ENCODE measurements at places on chromosomes 1 and 21.

DNA sequence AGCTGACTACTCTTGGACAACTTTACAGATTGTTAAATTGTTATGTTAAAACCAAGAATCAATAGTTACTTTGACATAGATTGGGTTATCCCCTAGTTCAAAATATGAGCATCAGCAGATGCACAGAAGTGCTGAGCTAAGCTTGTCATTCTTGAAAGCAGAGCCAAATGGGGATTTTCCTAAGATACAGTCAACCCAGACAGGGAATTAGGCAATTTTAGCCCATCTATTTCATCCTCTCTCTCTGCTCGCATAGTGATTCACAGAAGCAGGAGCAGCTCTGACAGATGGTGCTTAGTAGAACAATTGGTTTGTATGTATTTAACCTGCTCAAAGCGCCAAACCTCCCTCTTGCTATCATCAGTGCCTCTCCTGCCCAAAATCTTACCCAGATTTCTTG, 27.9 kb upstream of the PRRC2C start:
- DNase-seq = peak; percentile 56

DNA sequence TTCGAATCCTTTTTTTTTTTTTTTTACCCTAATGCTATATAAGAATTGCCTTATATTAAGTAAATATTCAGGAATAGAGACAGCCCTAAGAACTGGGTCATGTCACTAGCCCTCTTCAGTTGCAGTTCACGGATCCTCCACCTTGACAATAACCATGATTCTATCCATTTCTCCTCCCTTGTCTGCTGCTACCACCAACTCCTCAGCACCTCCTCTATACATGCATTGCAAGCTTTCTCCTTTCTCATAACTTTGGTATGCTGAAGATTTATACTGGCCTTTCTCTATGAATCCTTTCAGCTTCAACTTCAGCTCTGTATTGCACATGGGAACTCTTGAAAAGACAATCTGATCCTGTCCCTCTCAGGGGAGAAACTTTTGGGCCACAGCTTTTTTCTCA, 14.3 kb upstream of the DR1 start:
- no peak for DNase-seq

- no peak for DNase-seq
Observed at GRCh38 chr1:206502403-206502802, 4.9 kb upstream of the RASSF5 start.

DNA sequence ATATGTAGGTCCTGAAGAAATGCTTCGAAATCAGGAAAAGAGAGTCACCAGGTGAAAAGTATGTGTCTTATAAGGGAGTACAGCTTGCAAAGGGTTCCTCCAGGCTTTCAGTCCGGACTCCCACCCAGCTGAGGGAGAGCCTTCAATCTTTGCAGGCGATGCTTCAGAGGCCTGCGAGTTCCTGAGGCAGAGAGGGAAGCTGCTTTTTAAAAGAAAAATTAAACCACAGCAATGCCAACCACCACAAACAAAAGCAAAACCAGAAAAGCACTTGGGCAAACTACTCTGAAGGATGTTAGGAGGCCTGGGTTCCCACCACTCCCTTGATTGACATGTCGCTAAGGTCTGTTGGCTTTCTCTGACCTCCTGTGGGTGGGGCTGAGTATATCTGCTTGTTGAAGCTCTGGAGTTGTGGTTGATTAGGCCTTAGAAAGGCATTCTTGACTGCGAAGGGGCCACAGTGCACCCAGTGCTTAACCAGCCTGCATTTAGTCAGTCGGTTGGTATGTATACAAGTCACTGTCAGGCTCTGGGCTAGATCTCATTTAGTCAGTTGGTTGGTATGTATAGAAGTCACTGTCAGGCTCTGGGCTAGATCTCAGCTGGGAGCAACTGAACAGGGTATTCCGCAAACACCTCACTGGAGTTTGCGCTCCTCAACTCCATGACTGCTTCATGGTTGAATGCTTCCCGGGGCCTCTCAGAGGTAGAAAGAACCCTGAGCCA, 1.2 kb downstream of the NIPAL3 start:
- peak; percentile 90 for DNase-seq

- no peak for DNase-seq
Observed at GRCh38 chr1:22320587-22321344, 130.9 kb upstream of the ZBTB40 start.

DNA sequence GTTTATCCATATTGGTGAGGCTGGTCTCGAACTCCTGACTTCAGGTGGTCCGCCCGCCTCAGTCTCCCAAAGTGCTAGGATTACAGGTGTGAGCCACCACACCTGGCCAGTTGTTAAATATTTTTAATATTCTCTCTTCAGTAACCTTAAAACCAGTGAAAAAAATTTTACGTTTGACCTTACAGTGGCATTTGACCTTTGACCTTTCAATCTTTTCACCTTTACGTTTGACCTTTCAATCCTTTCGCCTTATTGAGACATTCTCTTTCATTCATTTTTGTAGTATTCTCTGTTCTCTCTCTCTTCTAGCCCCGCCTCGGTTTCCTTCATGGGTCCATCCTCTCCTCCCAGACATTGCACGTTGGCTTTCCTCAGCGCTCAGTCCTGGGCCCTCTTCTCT, 277.9 kb downstream of the DNM3 start:
- no peak for DNase-seq

DNA sequence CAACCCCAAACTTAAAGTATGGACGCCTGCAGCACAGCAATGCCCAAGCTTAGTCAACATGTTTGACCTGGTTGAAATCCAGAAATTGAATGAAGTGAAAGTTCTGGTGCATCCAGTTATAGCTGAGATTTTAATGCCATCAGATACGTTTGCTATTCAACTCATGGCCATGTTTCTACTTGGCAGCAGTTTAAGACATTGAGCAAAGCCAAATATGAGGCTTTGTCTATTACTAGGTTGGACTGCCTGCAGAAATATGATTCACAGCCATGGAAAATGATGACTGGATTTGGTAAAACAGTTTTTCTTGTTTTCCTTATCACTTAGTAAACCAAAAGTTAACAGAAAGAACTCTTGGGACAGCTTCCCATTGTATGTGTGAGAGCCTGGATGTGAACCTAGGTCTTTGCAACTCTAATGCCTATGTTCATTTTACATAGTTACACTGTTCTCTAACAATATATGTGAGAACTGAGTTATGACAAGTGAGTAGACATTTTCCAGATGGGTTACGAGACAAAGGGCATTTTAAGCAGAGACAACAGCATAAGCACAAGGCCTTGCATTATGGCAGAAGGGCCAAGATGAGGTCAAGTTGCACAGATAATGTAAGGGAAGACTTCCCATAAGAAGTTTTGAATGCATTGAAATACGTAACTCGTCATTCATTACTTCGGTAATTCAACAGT, 32.4 kb upstream of the MYSM1 start:
- no peak for DNase-seq

GRCh38 chr1:32104127-32104526, 3.7 kb upstream of the KPNA6 start:
- no peak for DNase-seq

GRCh38 chr21:26563856-26564503, 9.1 kb downstream of the CYYR1 start:
- DNase-seq = no peak

DNA sequence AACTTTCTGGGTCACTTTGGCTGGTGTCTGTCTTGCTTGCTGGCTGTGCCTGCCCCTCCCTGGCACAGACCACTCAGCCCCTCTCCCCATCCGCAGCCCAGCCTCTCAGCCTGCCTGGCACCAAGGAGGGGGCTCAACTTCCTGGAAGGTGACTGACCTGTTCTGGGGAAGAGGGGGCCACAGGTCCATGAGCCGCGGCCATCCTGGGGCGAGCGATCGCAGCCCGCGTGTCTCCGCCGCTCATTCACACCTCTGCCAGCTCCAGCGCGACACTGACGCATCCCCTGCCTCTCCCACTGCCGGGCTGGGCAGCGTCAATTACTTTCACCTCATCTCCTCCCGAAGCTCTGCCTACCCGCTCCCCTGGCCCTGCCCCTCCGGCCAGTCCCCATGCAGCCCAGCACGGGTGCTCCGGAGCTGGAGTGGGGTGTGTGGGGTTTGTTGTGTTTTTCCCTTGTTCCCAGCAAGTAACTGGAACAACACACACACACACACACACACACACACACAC, 14.3 kb downstream of the SLC6A9 start:
- no peak for DNase-seq

- no peak for DNase-seq
Observed at GRCh38 chr1:7127322-7128075, 342.2 kb downstream of the CAMTA1 start.

DNA sequence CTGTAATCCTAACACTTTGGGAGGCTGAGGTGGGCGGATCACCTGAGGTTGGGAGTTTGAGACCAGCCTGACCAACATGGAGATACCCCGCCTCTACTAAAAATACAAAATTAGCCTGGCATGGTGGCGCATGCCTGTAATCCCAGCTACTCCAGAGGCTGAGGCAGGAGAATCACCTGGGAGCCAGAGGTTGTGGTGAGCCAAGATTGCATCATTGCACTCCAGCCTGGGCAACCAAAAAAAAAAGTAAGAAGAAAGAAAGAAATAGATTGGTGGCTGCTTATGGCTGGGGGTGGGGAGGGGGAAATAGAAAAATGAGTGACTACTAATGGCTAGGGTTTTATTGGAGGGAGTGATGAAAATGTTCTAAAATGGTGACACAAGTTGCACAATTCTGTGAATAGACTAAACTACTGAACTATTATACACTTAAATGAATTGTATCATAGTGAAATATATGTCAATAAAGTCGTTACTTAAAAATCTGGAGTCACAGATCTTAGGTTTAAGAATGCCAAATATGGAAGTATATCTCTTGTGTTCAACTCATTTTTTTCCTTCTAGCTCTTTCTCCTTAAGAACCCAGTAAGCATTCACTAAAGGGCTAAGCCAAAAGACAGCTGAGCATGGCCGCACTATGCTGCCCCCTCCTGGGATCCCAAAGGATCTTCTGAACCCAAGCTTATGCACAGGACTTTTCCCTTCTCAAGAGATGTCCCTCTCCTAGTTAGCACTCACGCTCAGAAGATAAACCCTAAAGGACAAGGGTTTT, 3.2 kb upstream of the NPL start:
- DNase-seq = no peak

DNA sequence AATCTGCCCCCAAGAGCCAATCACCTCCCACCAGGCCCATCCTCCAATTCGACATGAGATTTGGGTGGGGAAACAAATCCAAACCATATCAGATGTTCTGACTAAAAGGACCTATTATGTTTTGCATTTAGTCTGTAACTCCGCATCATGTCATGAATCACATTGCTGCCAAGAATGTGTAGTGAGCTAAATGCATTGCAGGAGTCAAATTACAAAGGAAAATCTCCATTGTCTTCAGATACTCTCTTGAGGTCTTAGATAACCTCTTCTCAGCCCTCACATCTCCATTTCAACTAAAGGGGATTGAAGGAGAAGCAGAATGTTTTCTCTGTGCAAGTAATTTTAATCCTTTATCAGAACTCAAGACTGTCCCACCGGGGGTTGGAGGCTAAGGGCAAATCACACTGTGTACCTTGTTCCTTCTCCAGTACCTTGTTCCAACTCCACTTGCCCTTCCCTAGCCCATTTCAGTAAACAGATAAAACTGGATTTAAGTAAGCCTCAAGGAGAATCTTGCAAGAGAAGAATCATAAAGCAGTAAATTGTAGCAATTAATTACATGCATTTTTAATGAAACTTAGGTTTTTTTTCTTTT, 34.1 kb downstream of the EXTL2 start:
- no peak for DNase-seq

DNA sequence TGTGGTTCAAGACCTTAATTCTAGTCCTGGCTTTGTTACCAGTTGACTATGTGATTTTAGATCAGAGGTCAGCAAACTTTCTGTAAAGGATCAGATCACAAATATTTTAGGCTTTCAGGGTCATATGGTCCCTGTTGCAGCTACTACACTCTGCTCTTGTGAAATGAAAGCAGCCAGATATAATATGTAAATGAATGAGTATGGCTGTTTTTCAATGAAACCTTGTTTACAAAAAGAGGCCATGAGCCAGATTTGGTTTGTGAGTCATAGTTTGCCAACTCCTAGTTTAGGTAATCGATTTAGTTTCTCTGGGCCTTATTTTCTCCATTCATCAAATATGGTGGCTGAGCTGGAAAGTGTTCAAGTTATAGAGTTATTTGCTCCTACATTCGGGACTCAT, 346.7 kb downstream of the NUF2 start:
- no peak for DNase-seq

DNA sequence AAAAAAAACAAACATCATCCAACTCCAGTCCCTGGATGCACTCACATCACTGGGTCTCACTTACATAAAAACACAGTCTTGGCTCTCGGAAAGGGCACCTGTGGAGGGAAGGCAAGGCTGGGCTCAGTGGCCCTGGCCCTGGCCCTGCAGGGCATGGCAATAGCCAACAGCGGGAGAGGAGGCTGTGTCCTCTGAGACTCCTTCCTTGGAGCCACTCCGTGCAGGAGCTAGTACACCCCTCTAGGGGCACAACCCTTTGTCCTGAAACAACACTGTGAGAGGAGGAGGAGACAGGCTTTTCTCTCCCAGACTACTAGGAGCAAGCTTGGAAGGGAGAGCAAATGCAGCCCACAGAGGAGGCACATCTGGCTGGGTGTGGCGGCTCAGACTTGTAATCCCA, 28.0 kb downstream of the URB1 start:
- DNase-seq = no peak

DNA sequence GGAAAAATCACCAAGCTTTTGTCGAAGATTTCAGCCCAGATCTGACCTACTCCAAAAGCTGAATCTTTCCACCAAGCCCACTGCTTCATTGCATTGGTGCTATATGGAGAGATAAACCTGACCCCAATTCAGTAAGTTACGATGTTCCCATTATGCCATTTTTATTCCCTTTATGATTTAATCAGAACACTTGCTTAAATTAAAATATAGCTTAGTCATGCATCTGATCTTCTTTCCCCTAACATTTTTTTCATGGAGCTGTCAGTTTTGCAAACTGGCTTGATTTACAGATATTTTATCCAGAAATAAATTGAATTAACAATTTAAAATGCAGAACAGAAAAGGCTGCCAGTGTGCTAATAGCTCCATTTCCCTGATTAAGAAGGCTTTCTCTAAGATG, 503.5 kb upstream of the C1orf87 start:
- DNase-seq = no peak

- no peak for DNase-seq
Observed at GRCh38 chr1:239700667-239701066, 314.3 kb downstream of the CHRM3 start.

DNA sequence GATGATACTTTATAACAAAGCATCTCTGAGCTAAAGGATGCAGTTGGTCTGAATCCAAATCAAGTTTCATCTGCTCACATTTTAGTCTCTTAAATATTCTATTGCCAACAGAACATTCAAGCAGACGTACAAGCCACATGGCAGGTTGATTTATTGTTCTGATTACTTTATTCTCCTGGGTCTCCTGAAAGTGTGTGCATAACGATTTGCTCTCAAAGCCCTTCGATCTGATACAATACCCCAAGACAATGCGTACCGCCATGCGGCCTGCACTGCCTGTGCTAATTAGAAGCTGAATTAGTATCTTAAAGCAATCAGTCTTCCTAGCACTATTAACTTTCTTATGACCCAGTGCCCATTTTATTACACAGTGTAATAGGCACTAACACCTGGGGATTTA, 56.9 kb downstream of the FHAD1 start:
- no peak for DNase-seq

DNA sequence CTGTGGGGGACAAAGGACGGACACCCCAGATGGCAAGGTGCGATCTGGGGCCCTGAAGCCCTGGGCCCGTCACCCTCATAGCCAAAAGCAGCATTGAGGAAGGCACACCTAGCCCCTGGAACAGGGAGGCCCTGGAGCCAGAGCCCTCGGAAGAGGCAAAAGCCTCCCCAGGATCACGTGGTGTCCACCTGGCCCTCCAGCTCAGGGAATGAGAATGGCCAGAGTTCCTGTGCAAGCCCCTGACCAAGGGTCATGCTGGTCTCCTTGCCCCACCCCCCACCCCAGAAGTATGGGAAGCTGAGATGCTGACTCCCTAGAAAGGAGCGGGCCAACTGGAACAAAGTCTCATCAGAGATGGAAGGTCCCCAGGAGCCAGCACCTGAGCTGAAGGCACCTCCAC, 1.0 kb upstream of the PDZK1IP1 start:
- DNase-seq = no peak
